Stimulated activated CD8-positive, alpha-beta memory T cell treated with anti-CD3 and anti-CD28 coated beads, Interleukin-7, amount 100 ng/mL, for 24 hours (primary cell): ENCODE measurements at places on chromosomes 2 and 18.

DNA sequence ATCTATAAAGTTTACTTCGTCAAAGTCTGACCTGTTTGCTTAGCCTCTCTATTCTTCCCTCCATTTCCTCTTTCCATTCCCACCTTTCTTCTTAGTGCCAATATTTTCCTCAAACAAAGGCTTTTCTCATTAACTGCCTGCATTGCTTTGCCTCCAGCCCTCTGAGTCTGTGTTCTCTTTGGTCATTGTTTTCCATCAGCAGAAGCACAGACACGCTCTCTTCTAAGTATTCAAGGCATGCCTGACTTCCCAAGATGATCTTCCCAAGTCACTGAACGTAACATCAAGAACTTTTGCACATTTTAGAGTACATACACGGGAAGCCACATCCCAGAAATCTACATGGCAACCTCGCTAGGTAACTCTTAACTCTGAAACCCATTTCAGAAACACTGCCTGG lies 32.6 kb upstream of the ANXA4 start:
- no peak for DNase-seq

DNA sequence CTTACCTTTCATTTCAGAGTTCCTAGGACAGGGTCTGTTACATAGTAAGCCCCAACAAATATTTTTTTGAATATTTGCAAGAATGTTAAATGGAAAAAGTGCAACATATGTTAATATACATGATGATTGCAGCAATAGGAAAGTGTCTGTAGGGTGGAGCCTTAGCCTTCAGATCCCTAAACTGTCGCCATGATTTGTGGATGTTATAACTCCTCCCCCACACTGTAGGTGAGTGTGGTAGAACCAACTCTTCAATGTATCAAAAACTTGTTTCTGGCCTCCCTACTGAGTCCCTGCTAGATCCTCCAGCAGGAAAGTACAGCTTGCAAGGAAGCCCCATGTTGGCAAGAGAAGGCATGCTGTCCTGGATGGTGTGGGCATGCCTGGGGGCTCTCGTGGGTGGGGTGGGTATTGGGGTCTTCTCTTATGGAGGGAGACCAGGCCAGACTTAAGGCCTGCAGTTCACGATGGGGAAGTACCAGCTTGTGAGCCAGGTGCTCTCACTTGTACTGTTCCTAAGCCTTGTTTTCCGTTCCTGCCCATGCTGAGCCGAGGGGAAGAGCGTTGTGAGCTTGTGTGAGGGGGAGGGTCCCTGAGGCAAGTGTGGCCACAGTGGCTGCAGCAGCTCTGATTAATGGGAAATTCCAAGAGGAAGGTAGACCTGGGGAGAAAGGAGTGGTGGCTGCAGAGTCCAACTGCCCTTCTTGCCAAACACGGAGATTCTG lies 11.4 kb downstream of the FHOD3 start:
- DNase-seq, result no peak

DNA sequence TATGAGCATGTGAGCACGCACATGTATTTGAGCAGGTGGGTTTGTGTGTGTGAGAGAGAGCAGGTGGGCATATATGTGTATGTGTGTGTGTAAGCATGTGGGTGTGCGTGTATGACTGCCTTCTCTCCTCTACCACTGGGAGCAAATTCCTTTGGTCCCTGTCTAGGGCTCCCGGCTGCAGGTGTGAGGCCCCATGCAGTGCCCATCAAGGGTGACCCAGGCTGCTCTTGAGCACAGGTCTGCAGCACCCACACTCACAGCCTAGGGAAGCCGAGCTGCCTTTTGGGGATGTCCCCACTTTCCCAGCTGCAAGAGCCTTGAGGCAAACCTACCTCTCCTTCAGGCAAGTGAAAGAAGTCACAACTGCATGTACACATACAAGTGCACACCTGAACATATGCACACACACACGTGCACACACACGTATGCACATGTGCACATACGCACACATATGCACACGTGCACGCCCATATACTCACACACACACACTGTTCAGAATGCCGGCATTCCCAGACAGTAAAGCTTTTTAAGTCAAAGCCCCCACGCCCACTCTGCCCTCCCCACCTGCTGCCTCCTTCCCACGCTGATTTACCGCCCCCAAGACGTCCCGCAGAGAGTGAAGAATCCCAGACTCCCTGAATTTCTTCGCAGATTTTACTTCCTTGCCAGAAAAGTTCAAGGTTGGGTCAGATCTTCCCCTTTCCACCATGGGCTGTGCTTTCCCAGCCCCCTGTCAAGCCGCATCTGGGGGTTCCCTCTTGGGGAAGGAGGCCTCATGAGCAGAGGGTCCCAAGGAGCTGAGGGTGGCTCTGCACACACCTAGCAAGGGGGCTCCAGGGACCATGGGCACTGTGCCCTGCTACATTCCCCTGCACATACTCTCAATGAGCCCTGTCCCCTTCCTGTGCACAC lies 170.6 kb downstream of the TWIST2 start:
- DNase-seq, result no peak

DNA sequence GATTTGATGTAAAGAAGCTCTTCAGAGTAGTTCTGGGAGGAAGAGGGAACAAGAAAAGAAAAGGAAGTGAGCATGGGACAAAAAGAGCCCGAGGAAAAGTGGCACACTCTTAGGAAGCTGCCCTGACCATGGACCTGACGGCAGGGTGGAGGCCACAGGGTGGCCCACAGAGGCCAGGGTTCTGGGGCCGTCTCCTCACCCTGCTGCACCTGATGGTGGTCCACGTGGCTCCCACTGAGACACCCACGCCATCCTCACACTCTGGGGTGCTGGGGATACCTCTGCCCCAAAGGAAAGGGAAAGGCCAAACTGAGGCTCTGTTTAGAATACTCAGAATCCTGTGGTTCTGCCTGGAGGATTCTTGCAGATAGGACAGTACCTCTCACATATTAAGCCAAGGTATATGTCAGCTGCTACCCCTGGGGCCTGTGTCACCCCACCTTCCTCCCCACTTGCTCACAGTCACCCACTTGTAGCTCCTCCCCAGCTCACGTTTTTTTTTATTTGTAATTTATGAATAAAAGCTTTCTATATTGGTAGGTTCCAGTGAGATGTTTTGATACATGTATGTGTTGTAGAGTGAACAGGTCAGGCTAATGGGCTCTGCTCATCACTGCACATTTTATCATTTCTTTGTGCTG lies 171.1 kb downstream of the LDLRAD4 start:
- no peak for DNase-seq

DNA sequence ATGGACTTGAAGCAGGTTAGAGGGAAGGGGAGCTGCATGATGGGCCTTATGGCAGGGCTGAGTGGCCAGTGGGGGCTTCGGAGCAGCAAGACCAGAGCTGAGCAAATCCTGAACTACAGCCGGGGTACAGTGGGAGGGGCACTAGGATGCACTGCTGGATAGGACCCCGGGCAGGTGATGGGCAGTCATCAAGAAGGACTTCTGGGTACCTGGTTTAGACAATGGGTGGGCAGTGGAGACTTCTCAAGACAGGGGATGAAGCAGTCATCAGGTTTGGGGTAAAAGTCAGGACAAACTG lies 507.4 kb upstream of the MYT1L start:
- no peak for DNase-seq

DNA sequence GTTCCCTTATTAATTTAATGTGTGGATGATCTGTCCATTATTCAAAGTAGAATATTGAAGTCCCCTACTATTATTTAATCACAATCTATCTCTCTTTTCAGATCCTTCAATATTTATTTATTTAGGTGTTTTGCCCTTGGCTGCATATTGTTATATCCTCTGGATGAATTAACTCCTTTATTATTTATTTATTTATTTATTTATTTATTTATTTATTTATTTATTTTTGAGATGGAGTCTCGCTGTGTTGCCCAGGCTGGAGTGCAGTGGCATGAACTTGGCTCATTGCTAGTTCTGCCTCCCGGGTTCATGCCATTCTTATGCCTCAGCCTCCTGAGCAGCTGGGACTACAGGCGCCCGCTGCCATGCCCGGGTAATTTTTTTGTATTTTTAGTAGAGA lies 776.6 kb upstream of the NXPH2 start:
- no peak for DNase-seq

GRCh38 chr2:203972066-203972465 lies 35.5 kb downstream of the ICOS start:
- DNase-seq, result no peak

DNA sequence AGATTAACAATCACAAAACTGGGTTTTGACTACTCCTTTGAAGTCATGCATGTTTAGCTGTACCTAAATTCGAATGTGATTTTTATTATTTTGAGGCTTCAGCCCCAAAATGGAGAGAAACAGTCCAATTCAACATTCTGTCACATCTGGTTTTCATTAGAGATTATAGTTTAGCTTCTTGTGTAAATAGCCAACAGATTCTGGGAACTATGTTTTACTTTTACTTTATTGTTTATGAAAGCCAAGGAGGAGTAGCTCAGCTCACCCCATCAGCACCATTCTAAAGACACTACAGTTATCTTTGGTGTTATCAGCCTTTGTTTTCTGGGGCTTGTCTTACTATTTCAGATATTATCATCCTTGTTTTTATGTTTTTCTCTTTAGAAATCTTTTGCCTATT lies 465.0 kb upstream of the CWC22 start:
- DNase-seq, result no peak

DNA sequence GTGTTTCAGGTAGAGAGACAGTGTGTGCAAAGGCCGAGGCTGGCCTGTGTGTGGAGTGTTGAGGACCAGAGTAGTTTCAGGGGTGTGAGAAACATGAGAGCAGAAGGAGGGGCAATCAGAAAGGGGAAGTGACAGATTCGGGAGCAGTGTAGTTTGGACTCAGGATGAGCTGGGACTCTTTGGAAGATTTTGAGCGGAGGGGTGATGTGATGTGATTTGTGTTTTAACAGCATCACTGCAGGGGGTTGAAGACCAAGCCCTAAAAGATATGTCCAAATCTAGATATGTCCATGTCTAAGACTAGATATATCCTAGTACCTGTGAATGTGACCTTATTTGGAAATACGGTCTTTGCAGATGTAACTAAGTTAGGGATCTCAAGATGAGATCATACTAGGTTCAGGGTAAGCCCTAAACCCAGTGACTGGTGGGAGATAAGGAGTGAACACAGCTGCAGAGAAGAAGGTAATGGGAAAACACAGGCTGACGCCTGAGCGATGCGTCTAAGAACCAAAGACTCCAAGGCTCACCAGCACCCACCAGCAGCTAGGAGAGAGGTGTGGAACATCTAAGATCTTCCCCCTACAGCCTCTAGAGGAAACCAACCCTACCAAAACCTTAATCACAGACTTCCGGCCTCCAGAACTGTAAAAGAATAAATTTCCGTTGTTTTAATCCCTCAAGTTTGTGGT lies 38.5 kb upstream of the MYO3B start:
- DNase-seq, result no peak

GRCh38 chr18:24063121-24063731 lies 48.7 kb downstream of the TTC39C start:
- no peak for DNase-seq

GRCh38 chr18:8051453-8051852 lies 484.3 kb downstream of the PTPRM start:
- no peak for DNase-seq

- DNase-seq, result no peak
Observed at GRCh38 chr2:159455330-159455918, 160.9 kb downstream of the BAZ2B start.

- DNase-seq, result no peak
Observed at GRCh38 chr18:7272311-7273049, 41.6 kb downstream of the LRRC30 start.

GRCh38 chr2:239938651-239939486 lies 86.3 kb downstream of the NDUFA10 start:
- DNase-seq, result no peak

GRCh38 chr2:225190987-225191386 lies 148.7 kb upstream of the DOCK10 start:
- DNase-seq, result no peak

DNA sequence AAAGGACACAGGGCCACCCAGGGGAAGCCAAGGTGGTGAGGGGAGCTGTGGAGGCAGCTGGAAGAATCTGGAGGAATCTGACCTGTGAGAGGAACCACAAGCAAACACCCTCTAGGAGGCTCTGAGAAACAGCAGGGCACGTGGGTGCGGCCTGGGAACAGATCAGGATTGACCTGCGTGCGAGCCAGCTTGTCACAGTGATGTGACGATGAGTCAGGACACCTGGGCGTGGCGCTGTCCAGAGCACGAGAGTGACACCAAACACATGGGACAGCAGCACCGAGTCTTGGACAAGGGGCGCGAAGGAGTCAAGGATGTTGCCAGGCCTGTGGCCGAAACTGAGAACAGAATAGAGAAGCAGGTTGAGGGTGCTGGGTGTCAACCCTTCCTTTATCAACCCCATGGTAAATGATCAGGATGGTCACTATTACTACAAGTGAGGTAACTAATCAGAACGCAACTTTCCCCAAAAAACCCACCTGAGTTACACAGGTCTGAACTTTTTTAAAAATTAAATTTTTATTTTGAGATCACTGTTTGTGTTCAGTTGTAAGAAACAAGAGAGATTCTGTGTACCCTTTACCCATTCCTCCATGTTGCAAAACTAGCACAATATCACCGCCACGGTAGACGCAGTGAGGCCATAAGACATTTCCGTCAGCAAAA lies 637 bp upstream of the SFT2D3 start:
- DNase-seq, result no peak

- no peak for DNase-seq
Observed at GRCh38 chr18:49011291-49011746, 60.6 kb upstream of the SMAD7 start.

GRCh38 chr18:32373995-32374394 lies 96.7 kb downstream of the GAREM1 start:
- no peak for DNase-seq

GRCh38 chr2:47205576-47206141 lies 50.6 kb upstream of the STPG4 start:
- DNase-seq, result no peak

DNA sequence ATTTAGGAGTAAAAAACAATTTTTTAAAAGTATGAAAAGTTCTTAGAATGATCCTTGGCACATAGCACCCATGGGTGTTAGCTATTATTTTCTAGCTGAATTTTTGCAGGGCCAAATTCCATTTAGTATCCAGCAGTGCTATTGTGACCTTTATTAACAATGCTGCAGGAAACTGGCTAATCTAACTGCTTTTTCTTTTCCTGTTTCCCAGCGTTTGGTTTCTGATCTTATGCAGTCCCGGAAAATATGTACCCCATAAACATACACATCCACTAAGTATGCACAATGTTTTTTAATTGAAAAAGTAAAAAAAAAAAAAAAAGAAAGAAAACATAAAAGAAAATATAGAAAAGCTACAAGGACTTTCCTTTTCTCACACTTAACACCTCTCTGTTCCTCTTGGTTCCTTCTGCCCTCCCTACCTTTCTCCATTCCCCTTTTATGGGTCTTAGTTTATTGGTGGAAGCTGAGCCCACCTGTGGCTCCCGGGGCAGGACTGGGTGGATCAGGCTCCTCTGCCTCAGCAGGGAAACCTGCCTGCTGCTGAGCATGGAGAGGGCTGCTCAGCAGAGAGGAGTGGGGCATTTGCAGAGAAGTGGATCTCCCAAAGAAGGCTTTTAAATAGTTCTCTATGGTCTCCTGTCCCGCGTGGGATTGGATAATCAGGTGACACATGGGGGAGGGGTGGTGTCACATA lies 9.3 kb upstream of the SLC16A14 start:
- no peak for DNase-seq

DNA sequence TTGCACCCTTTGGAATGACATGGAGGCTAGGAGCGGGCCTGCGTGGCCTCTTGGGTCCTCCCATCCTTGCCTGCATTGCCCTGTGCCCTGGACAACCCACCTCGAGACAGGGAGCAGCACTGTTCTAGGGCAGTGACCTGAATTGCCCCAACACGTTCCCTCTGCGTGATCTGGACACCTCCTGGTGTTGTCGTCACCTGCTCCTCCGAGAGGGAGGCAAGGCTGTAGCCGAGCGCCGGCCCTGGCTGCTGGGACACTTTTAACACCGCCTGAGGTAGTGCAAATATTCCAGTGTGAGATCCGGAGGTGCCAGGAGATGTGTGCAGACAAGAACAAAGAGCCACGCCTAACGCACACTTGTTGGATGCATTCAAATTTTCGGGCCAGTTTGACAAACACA lies 131.5 kb downstream of the SMAD7 start:
- no peak for DNase-seq
